Eye (tissue), 1 donor: ENCODE measurements at places on chromosomes 1 and 21.

DNA sequence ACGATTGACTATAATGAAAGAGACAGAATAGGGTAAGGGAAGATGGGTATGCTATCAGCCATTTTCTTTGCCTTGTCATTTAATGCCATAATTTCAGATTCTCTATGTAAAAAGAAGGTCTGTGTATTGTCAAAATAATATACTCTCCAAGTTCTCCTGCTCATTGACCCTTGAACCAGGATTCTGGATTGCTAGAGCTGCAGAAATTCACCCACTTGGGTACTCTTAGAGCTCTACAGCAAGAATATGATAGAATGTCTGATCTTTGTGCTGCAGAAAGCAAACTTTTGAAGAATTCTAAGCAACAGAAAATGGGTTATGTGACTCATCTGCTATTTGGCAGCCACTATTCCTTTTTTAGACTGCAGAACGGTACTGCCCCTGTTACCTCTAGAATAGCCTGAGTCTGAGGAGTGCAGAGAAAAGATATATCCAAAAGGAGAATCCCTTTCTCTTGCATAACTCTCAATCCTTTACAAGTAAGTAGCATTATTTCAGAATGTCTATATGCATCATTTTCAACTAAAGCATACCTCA, 78.2 kb upstream of the TENT5C start:
- DNase-seq: no peak

DNA sequence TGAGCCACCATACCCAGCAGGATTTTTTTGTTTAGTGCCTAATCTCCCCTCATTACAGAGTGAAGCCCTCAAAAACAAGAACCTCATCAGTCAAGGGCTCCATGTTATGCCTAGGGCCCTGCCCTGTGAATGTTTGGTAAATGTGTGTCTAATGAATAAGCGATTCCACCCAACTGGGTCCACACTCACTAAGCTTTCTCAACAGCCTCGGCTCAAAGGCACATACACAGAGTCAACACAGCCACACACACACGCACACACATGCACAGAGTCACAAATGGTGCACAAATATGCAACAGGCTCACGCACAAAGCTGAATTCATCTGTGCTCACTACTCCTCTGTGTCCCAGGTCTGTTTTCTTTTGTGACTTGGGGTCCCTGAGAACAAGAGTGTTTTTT, 11.7 kb upstream of the SYNC start:
- DNase-seq: no peak

DNA sequence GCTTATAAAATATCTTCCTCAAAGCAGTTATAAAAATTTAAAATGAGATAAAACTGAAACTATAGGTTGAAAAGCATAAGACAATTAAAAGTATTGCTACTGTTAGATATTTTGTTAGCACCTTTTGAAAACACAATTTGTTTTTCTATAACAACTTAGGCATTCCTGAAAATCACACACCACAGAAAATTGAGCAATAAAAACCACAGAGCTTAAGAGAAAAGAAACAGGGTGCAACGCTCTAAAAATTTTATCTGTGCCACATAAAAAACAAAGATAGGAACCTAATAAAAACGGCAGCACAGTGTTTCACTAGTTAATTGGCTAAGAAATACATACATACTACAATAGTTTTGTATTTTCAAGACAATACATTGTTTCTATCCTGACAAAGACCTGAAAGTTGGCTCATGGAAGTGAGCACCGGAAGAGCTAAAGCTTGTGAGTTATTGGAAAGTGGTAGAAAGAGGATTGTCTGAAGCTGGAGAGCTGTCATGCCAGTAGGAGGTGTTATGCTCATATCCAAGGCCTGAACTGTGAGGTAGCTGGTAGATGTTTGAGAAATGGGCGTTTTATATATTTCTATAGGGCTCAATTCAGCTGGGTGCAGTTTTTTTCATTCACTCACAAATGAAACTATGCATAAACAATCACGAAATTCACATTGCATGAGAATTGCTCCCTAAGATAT, 45.8 kb downstream of the RGS7 start:
- DNase-seq: no peak

DNA sequence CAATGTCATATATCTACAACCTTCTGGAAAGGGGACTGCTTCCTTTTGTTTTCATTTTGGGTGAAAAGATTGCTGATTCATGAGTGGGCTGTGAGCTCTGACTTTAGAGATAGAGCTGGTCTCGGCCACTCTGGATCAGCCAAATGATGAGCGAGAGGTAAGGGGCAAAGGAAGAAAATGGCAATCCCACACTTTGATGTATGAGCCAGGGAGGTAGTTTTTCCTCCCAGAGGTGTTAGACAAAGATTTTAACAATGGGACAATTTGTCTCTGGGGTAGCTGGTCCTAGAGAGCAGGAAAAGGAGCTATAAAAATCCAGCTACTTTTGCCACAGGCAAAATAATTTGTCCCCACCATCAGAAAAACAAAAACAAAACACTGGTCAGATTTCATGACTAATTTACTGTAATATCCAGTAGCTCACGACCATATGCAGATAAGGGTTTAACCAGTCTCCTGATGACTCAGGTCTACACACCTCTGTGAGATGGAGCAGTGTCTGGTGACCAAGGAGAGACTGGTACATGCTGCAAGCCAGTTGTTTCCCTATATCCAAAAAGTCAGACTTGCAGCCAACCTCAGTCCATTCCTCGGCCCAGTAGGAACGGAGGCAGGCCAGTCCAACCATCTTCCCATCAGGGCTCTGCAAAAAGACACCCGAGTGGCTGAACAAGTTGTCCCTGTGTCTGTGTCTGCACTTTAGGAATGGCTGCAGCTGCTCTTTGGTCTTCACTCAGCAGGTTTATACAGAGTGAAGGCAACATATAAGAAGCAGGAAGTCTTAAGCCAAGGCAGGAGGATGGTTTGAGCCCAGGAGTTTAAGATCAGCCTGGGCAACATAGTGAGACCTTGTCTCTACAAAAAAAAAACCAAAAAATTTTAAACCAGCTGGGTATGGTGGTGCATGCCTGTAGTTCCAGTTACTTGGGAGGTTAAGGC, 29.2 kb downstream of the DNASE2B start:
- DNase-seq: no peak

- peak; percentile 46 for DNase-seq
These were observed 538.6 kb upstream of the ADAMTS5 start for GRCh38 chr21:27505516-27505915.

DNA sequence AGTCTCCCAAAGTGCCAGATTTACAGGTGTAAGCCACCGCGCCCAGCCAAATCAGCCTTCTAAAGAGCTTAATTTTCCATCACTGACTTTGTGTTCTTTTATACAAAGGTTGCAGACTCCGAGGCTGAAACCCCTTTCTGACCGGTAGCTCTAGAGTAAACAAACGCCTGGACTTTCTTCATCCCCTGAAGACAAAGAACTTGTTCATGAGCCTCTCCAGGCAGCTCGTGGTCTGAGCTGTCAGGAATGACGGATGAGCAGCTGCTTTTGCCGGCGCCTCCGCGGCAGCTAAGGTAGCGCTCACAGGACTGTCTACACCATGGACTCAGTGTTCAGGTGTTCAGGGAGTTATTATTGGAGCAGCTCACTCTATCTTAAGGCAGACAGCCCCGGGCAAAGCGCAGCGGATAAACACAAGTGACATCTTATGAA, 128.5 kb upstream of the ERRFI1 start:
- DNase-seq: peak; percentile 27

DNA sequence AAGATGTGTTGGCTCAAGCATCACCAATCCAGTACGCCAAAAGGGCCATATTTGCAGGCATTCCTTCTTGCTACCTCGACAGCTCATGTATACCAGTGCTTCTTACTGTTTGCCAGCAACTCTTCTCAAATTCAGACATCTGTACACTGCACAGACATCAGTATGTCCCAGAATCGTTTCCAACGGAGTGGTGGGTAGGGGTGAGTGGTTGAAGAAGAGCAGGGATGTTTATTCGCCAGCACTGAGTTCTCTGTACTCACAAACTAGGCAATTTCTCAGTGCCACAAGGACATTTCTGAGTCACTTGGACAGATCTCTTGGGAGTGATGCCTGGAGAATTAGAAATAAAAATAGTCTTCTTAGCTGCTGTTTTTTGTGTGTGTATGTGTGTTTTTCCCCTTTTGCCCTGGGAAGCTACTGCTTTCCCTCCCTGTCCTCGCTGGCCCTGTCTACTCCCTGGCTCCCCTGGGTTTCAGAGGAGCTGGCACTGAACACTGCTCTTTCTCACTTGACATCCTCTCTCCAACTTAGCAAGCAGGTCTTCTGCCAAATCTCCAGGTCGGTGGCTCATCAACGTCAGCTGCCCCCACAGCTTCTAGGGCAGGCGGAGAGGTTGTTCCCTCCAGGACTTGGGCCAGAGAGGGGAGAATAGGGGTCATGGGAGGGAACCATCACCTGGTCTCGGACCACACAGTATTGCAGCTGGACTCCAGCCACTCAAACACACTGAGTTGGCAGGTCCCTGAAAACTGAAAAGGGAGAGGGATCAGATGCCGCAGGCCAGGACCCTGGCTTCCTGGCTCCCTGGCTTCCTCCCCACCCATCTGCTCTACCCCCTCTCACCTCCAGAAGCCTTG, 90.5 kb downstream of the NMNAT2 start:
- no peak for DNase-seq

GRCh38 chr1:39295901-39296300, 91.4 kb downstream of the MACF1 start:
- DNase-seq: no peak

- DNase-seq: no peak
These were observed 18.6 kb upstream of the PADI1 start for GRCh38 chr1:17186216-17186909.

GRCh38 chr1:195251900-195252299, 1356.3 kb downstream of the KCNT2 start:
- DNase-seq: no peak

DNA sequence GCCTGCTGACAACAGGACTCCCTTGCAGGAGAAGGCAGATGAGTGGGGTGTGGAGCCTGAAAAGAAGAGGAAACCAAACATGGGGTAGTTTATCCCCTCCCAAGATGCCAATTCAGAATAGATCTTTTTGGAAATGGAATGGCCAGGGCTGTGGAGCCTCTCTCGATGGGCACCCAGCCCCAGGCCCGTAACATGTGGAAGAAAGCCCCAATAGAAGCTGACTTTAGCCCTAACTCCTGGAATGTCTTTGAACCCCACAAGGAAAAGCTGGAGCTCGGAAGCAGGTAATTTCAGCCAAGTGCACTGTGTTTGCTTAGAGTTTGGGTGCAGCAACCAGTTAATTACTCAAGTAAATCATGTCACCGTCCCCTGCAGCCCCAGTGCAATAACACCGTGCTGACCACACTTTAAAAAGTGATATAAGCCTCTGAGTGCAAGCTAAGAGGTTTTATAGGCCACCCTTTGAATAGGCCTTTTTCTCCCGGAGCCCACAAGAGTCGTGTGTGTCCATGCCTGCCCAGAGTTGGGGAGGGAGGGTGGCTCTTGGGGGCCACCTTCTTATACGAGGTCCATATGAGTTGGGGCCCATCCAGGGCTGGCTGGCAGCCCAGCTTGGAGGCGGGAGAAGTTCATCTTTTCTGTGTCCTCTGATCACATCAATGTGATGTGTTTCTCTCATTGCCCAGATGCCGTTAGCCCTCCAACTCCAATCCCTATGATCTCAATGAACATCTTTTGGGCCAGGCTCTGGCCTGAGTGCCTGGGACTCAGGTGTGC, 153.2 kb downstream of the TRABD2B start:
- DNase-seq: no peak

DNA sequence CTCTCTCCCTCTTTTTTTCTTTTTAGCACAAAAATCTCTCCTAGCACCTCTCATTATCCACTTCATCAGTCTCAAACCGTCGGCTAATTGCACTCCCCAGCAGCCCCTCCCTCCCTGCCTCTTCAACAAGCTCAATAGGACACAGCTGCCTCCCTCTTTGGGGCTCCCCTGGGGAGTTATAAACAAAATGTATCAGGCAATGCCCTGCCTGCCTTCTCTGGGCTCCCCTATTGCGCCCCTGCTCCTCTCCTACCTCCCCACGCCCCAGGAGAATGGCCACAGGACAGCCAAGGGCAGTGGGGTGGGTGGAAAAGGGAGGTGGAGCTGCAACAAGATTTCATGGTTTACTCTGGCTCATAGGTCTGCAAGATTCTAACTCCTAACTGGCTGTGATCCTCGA, 147.1 kb upstream of the GRIK3 start:
- no peak for DNase-seq

DNA sequence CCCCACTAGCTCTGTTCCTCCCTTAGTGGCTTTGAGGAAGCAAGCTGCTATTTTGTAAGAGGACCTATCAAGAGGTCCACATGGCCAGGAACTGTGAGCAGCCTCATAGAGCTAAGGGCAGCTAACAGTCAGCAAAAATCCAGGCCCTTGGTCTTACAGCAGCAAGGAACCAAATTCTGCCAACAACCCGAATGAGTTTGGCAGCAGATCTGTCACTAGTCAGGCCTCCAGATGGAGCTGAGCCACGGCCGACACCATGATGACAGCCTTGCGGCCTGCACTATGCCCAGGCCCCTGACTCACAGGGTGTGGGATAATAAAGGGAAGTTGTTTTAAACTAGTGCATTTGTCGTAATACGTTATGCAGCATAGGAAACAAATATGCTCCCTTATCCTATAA, 28.0 kb upstream of the H3-3A start:
- DNase-seq: no peak

GRCh38 chr21:23822760-23823159, 1784.5 kb downstream of the MRPL39 start:
- no peak for DNase-seq
